ENCODE measurements at places on chromosomes 1 and 21. TPM values are rescaled to one million over a fixed set of nuclear protein-coding genes. Genes with fewer than 3 reads are reported as not detected.

The LCE2B gene
- total RNA-seq, result not detected

The SLAMF1 gene
- 0.92 TPM for total RNA-seq

The CHI3L2 gene
- 0.40 TPM for total RNA-seq

The SLC5A9 gene
- total RNA-seq, result 5.7 TPM

The RHBG gene
- not detected for total RNA-seq

The SH2D5 gene
- total RNA-seq, result not detected

The KCNK1 gene
- total RNA-seq, result 61.4 TPM

The RIPPLY3 gene
- not detected for total RNA-seq

The ASCL5 gene
- total RNA-seq, result not detected

The UBE2U gene
- total RNA-seq, result not detected

The HSPA6 gene
- total RNA-seq, result 0.64 TPM

DNA sequence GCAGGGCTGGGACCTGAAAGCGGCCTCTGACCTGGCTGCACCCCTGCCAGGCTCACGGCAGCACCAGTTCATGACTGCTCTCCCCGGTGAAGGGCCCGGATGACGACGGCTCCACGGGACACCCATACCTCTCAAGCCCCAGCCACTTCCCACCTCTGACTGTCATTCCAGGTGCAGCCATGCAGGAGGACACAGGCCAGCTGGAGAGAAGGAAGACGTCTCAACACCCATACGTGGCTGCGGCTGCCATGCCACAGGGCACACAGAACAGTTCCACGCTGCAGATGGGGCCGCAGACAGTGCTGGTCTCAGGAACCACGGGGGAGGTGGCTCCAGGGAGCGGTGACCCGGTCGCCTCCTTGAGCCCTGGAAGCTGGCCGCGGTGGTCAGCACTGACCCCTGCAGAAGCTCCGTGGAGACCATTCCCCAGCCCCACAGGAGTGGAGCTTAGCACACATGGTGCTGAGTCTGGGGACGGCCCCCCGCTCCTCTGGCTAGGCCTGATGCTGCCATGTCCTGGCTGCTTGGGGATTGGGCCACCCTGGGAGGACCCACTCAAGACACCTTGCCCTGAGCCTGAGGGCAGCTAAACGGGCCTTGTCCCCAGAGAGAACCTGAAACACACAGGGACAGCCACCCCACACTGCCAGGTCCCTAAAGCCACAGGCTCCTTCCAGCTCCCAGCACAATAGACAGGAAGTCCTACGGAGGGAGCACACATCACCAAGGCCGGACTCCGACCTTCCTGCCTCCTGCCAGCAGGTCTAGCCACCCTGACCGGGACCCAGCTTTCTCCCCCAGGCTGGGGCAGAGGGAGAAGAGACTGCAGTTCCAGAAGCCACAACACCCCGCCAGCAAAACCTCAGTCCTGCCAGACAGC lies 8.6 kb downstream of the WNT9A start:
- peak; percentile 19 for DNase-seq

GRCh38 chr1:174399211-174399610 lies 48.6 kb upstream of the GPR52 start:
- DNase-seq, result no peak

DNA sequence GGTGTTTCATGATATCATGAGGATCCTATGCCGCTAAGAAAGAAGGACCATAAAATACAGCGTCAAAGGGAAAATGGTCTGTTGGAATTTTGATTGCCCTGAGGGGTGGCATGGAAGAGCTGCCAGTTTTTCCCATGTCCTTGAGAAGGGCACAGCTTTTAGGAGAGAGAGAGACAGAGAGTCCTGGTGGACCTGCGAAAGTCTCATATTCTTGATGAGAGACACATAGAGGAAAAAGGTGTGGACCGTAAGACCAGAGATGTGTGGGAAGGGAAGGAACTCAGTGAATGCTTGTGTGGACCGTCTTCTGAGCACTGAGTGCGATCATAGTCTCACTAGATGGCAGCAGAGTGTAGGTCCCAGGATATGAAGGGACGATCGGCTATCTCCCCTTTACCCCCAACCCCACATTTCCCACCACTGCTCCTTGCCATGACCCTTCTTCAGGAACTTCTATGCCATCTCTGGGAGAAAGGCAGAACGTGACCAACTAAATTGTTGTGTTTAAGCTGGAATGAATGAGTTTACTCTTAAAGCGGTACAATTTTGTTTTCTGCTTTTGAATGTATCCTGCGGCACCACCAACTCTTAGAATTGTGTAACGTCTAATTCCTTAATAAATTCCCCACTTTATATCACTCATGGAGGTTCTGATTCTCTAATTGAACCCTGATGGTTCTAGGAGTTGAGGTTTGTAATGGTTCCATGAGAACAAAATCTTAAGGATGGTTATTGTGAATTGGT lies 117.7 kb downstream of the CTH start:
- peak; percentile 6 for DNase-seq

- DNase-seq, result peak; percentile 67
These were observed 39.6 kb upstream of the GPR153 start for GRCh38 chr1:6300342-6301048.

DNA sequence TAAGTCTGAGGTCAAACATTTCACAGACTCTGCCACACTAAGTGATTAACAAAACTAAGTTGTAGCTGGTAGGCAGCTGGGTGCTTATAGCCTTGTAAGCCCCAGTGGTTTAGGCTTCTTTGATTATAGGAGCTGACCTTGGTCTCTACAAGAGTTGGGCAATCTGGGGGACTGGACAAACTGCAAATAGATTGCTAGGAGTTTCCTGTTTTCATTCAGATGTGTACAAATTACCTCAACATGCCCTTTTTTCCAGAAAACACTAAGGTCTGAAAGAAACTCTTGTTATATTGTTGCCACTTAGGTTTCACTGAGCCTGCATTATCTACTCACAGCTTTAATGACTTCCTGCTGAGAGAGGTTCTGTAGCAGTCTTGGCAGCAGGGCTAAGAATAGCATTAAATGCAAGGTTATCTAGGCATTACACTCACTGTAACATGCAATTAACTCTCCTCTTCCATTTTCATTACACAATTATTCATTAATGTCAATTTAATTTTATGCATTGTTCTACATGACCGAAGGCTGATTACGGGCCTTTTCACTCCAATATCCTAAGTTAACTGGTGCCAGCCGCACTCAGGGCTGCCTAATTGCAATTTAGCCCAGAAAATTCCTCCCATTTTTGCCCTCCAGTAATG lies 314.0 kb downstream of the LMO4 start:
- DNase-seq, result no peak

- no peak for DNase-seq
These were observed 66.2 kb downstream of the TEX35 start for GRCh38 chr1:178579095-178579494.

DNA sequence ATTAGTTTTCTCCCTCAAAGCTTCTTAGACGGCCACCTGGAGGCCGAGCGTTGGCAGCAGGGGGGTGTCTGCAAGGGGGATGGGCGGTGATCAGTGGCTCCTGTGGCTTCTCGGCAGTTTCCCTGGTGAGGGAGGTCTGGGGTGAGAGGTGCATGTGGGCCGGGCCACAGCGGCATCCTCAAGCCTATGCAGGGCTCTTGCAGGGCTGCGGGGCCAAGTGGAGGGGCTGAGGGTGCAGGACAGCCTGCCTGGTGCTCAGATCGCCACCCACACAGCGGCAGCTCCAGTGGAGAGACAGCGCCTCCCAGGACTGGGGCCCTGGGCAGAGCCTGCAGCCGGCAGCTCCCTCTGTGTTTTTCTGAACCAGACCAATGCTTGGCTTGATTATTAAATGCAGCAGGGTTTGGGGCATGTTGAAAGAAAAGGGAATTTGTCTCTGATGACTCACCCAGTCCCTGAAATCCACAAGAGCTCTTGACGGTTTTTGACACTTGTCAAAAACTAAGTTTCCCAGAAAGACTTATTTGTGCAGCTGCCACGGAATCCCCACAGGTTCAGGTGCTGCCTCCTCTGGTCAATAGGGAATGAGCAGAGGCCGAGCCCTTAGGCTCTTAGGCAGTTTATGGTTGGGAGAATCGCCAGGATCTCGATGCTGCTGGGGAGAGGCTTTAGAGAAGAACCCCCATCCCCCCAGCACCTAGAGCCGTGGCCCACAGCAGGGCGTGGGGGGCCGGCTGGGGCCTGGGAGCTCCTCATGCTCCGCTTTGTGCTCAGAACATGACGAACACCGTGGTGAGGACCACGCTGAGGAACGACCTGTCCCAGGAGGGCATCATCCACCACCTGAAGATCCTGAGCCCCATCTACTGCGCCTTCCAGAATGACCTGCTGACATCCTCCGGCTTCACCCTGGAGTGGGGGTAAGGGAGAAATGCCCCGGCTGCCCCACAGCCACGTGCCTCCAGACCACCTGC lies 54.7 kb downstream of the UMODL1 start:
- DNase-seq, result no peak

DNA sequence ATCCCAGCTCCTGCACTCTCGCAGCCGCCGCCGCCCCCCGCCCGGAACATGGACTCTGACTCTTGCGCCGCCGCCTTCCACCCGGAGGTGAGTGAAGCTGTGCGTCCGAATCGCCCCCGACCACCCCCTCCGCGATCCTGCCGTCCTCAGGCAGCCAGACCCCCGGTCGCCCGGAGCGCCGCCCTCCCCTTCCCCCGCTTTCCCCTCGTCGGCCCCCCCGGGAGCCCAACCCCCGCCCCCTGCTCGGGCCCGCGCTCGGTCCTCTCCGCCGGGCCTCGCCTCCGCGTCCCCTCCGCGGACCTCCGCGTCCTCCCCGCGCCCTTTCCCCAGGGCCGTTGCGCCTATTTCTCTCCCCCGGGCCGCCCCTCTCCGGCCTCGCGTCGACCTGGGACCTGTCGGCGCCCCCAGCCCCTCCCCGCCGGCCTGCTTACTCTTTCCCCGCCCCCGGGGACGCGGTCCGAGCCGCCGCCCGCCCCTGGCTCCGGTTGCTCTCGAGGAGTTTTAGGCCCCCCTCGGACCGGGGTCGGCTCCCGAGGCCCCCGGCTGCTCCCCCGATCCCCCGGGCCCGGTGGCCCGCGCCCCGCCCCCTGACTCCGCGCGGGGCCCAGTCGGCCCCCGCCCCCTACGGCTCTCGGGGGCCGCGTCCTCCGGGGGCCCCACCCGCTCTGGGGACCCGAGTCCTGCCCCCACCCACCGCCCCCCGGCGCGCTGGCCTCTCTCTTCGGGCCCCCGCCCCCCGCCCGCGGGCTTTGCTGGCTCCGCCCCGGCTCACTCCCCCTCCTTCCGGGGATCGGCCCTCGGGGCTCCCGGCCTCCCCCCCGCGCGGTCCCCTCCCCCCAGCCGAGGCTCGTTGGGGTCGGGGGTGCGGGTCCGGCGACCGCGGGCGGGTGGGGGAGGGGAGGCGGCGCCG lies 743 bp downstream of the PHF13 start:
- peak; percentile 76 for DNase-seq

GRCh38 chr1:107359472-107360241 lies 218.8 kb downstream of the NTNG1 start:
- no peak for DNase-seq

DNA sequence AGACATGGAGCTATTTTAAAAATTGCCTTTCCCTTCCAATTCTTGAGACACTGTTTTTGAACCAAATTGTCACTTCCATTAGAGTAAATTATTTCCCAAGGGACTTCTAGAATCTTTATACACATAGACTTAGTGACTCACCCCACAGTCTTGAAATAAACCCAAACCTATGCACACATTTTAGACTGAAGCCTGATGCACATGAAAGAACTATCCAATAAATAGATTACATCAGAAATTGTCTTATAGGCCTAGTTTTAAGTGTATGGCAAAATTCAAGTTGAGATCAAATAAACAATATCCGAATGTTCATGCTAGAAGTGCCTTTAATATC lies 32.2 kb upstream of the ZNF326 start:
- no peak for DNase-seq

DNA sequence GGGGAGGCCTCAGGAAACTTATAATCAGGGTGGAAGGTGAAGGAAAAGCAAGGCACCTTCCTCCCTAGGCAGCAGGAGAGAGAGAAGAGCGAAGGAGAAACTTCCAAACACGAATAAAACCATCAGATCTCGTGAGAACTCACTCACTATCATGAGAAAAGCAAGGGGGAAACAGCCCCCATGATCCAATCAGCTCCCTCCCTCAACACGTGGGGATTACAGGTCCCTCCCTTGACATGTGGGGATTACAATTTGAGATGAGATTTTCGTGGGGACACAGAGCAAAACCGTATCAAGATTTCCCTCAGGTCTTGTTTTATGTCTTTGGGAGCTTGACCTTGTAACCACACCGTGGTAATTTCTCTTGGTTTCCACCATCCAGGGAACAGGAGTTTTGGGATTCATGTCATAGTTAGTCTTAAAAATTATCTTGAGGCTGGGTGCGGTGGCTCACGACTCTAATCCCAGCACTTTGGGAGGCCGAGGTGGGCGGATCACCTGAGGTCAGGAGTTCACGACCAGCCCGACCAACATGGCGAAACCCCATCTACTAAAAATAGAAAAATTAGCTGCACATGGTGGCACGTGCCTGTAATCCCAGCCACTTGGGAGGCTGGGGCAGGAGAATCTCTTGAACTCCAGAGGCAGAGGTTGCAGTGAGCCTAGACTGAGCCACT lies 47.2 kb upstream of the NBPF3 start:
- no peak for DNase-seq

DNA sequence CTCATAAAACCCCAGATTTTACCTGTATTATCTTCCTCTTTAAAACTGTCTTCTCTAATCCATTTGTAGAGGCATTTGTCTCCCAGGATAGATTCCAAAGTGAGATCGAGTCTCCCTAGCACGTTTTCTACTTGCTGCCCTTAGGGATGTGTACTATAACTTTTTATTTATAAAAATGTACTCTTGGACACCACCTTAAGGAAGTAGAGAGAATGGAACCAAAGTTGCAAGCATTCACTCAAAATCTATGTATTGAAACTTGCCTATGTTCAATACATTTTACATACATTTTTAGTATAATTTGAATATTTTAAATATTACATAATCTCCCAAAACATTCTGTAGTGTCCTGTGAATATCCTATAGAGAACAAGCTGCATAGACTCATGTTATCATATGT lies 842 bp upstream of the SPRR2A start:
- DNase-seq, result no peak

GRCh38 chr1:182784556-182785171 lies 4.9 kb upstream of the NPL start:
- no peak for DNase-seq

DNA sequence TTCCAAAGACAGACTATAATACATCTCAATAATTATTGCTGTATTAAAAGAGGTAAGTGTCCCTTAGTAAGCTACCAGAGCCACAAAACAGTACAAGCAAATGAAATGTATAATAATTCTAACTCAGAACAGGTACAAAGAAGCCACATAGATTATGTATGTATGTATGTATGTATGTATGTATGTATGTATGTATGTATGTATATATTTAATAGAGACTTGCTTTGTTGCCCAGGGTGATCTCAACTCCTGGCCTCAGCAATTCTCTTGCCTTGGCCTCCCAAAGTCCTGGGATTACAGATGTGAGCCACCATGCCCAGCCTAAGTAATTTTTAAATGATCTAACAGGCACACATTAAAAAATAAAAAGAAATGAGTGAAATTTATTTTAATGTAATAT lies 86.9 kb downstream of the EPS15 start:
- no peak for DNase-seq

Measured in left colon (tissue), 2 donors.